ENCODE measurements at places on chromosomes 4 and X. TPM values are rescaled to one million over a fixed set of nuclear protein-coding genes. Genes with fewer than 3 reads are reported as not detected.
A peak's percentile ranks its signal among the peaks of the same experiment; 100 is the strongest.

Gene N4BP2
- 8.5 TPM for total RNA-seq

Gene GLRB
- 1.8 TPM for total RNA-seq

Gene FAM149A
- 0.13 TPM for total RNA-seq

Gene F8A3
- total RNA-seq = 0.54 TPM

DNA sequence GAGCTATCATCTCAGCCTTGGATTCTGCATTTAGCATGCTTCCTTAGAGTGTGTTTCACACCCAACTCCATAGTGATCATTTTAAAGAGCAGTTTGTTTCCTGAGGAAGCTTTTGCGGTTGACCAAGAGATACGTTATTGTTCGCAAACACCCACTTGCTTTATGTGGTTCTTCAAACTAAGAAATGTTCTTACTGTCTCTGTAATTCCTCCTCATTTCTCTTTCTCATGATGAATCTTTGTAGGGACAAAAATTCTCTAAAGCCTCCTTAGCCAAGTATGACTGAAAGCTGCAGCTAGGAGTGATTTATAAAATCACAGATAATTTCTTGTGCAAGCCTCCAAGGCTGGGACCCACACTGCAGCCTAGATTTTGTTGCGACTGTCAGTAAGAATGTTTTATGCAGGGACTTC, 10.0 kb downstream of the TNIP3 start:
- no peak overlapping the region for H3K4me3 ChIP-seq
- no peaks in the 10 kb centered on the region for H3K4me1 ChIP-seq
- no peak overlapping the region for H3K27ac ChIP-seq
- no peak for DNase-seq
- no peaks in the 10 kb centered on the region for H3K27me3 ChIP-seq

DNA sequence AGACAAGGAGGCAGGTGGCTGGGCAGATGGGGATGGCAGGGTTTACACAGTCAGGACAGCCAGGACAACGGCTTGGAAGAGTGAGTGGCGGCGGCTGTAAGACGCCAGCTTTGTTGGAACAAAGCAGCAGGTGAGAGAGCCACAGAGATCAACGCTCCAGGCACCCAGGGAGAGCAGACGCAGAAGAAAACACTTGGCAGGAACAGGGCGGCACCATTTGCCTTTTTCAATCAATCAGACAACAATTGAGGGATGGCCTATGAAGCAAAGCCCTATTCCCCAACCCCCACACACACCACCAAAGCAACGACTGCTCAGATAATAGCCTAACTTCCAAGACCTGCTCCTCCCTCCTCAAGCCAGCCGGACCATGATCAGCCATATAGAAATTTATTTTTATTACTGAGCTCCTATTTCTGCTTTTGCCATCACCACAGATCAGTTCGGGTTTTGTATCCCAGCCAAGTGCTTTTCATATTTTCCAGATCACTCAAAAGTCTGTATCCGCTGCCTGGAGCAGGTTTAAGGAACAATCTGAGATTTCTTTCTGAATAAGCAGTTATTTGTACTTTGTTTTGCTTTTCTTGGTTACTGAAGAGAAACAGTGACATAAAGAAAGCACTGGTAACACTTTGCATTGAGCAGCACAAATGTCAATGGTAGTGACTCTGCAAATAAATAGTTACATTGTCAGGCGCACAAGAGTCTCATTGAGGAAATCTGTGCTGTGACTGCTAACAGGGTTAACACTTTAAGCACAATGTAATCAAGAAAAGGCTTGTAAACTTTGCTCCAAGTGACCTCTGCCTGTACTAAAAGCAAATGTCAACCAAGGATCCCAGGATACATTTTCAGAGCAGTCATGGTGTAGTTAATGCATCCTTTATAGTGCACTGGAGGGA, 81.8 kb upstream of the RBPJ start:
- H3K36me3 ChIP-seq = no peaks in the 10 kb centered on the region
- H3K4me1 ChIP-seq = no peaks in the 10 kb centered on the region
- H3K27ac ChIP-seq = no peak overlapping the region
- H3K27me3 ChIP-seq = no peaks in the 10 kb centered on the region

GRCh38 chr4:116480546-116480945, 604.8 kb downstream of the TRAM1L1 start:
- H3K27ac ChIP-seq = no peak overlapping the region
- H3K4me3 ChIP-seq = no peak overlapping the region
- no peak for DNase-seq
- H3K27me3 ChIP-seq = no peaks in the 10 kb centered on the region

DNA sequence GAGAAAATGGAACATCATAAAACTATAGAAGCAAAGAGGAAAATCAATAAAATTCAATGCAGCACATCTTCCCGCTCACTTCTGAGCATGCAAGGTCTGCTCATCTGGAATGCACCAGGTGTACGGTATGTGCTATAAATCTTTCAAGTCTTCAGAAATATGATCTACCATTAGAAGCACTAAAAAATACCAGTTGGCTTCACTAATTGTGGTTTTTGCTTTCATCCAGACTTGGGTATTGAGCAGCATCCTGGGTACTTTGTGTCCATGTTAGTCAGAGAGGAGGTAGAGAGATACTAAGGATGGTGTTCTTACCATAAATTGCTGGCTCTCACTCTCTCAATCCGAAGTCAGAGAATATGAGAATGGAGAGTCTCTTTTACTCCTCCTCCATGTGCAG, 477.1 kb downstream of the PPARGC1A start:
- H3K27me3 ChIP-seq = no peaks in the 10 kb centered on the region
- H3K27ac ChIP-seq = no peak overlapping the region
- H3K4me3 ChIP-seq = no peak overlapping the region
- H3K4me1 ChIP-seq = no peaks in the 10 kb centered on the region
- H3K36me3 ChIP-seq = no peaks in the 10 kb centered on the region

DNA sequence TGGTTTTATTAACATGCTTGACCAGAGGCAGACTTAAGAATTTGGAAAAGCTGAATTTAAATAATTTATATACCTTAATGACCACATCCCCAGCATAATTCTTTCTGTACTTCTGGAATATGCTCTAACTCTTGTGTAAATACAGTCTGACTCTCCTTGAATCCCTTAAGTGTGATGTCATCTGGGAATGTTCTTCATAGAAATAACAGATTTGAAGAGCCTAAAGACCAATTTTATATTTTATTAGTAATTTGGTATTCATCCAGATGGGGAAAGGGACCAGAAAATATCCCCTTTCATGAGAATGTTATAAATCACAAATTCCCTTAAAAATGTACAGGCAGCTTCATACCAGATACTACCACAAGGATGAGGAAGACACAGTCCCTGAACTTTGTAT, 58.3 kb downstream of the KCNIP4 start:
- H3K4me1 ChIP-seq = no peaks in the 10 kb centered on the region
- DNase-seq = no peak
- H3K27me3 ChIP-seq = no peaks in the 10 kb centered on the region
- H3K36me3 ChIP-seq = no peaks in the 10 kb centered on the region
- H3K4me3 ChIP-seq = no peak overlapping the region

DNA sequence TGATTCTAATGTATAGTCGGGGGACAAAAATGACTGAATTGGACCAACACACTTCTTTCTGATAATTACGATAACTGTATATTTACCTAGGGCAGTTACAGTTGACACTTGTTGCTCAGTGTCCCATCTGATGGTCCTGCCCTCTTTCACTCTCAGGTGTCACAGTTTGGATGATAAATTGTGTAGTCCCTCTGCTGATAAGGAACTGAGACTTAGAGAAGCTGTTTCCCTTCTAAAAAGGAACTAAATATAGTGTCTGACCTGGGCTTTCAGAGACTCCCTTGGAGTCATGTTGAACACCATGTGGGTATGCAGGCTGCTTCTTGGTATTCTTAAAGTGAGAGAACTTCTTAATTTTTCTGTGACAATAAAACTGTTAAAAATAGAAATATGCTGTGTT, 23.7 kb upstream of the PNPLA4 start:
- no peak for DNase-seq
- H3K4me1 ChIP-seq = no peaks in the 10 kb centered on the region
- H3K27ac ChIP-seq = no peak overlapping the region
- no peaks in the 10 kb centered on the region for H3K36me3 ChIP-seq
- no peaks in the 10 kb centered on the region for H3K27me3 ChIP-seq

DNA sequence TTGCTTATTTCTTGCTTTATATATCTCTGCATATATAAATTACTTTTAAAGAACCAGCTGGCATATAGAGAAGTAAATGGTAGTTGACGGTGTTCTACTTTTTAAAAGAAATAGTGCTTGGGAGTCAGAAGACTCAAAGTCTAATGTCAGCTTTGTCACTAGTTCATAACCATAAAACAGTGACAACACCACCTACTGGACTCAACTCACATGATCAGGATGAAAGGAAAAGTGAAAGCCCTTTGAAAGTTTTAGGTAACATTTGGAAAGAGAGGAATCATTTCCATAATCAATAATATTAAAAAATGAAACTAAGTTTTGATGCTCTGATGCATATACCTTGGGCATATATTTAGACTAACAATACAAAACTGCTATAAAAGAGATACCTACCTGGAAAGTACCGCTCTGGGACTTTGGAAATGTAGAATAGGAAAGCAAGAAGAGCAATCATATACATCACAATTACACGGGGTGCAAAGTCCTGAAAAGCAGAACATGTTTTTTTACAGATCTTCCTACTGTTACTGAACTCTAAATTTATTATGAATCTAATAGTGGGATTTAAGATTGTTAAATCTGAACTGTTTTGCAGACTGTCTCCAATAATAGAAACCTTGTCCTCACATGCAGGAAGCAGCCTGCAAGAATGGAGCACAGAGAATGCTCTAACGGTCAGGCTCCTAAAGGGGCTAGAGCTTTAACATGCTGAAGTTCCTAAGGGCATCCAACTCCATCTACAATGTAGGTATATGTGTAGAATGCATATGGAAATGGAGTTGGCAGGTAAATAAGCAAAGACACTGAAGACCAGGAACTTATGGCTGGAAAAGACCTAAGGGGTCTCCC, 15.6 kb downstream of the PAQR3 start:
- peaks cover 2% of the 10 kb centered on the region for H3K36me3 ChIP-seq
- no peak for DNase-seq
- H3K4me3 ChIP-seq = no peak overlapping the region

GRCh38 chr4:7769396-7770223, 170.1 kb downstream of the AFAP1 start:
- peak overlapping the region; percentile 94 for H3K27ac ChIP-seq
- H3K4me1 ChIP-seq = peaks cover 96% of the 10 kb centered on the region
- DNase-seq = no peak
- H3K4me3 ChIP-seq = no peak overlapping the region
- H3K27me3 ChIP-seq = no peaks in the 10 kb centered on the region
- H3K36me3 ChIP-seq = peaks cover 6% of the 10 kb centered on the region

DNA sequence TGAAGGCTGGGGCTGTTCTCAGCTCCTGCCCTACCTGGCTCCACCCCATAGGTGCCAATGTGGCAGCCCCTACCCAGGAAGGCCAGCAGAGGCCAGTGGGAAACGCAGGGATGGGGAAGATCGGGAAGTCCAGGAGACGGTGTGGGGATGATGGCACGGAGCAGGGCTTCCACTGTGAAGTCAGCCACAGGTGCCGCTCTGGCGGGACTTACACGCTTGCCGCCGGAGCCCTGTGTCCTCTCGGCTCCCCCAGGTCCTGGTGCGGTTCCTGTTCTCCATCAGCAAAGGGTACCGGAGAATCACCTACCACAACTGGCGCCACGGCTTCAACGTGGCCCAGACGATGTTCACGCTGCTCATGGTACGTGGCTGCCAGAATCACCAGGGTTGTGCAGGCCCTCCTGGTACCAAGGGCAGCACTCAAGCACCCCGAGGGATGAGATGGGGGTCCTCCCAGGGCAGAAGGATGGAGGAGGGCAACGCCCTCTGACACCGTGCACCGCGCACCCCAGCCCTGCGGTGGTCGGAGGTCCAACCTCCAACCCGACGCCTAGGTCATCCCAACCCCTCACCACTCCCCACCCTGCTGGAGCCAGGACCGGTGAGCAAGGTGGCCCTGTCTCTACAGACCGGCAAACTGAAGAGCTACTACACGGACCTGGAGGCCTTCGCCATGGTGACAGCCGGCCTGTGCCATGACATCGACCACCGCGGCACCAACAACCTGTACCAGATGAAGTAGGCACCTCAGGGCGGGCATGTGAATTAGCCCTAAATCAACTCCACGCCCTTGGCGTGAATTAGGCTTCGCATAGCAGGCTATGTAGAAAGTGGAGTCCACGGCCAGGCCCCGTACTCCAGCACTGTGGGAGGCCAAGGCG, 12.0 kb downstream of the ATP5ME start:
- no peaks in the 10 kb centered on the region for H3K36me3 ChIP-seq
- H3K27me3 ChIP-seq = no peaks in the 10 kb centered on the region
- H3K4me1 ChIP-seq = peaks cover 3% of the 10 kb centered on the region
- no peak overlapping the region for H3K4me3 ChIP-seq
- no peak for DNase-seq
- no peak overlapping the region for H3K27ac ChIP-seq

DNA sequence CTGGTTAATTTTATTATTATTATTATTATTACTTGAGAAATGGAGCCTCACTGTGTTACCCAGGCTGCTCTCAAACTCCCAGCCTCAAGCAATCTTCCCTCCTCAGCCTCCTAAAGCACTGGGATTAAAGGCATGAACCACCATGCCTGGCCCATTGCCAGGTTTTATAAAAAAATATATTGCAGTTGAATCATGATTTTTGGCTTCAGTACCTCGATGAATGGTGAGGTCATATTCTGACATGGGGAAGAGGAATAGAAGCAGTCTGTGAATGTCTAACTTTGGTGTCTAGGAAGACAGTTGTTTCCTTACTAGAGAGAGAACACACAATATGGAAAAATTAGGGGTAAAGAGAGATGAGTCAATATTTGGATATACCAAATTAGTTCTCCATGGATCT, 32.0 kb downstream of the CCSER1 start:
- H3K36me3 ChIP-seq = no peaks in the 10 kb centered on the region
- H3K4me1 ChIP-seq = no peaks in the 10 kb centered on the region
- H3K27ac ChIP-seq = no peak overlapping the region
- H3K4me3 ChIP-seq = no peak overlapping the region
- DNase-seq = no peak

DNA sequence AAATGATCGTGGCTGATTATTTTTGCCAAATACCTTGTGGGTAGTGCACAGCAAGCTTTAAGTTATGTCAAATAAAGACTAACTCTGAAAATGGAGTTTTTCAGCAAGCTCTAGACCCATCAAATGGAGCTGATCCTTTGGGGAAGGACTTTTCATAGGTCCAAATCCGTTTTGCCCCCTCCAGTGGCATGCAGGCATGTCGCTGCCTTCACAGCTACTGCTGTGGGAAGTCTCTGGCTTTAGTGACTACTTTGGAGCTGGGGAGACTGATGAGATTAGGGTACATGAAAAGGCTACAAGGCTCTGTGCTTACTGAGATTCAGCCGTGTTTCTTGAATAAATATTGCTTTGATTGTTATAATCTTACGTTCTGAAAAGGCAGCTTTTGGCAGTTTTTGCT, 106.6 kb upstream of the HS3ST1 start:
- H3K4me1 ChIP-seq = no peaks in the 10 kb centered on the region

DNA sequence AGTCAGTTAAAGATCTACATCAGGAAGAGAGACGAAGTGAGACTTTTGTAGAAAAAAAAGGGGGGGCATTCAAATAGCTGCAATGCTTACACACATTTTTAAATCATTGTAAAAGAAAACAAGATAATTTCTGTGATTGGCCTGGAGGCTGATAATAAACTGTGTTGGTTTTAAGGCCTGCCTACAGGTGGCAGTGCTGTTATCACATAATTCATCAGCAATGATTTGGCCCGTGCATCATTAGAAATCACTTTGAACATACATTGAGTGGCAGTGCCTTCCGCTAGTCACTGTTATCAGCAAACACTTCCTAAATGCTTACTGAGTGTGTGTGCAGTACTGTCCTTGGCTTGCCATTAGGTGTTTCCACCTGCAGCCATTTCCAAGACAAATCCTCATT, 831.9 kb downstream of the TRIML1 start:
- H3K4me3 ChIP-seq = no peak overlapping the region
- no peak for DNase-seq
- no peaks in the 10 kb centered on the region for H3K36me3 ChIP-seq
- peaks cover 2% of the 10 kb centered on the region for H3K4me1 ChIP-seq
- H3K27ac ChIP-seq = no peak overlapping the region

All from Panc1 (cell line).